ENCODE measurements at places on chromosomes 16 and 17.

DNA sequence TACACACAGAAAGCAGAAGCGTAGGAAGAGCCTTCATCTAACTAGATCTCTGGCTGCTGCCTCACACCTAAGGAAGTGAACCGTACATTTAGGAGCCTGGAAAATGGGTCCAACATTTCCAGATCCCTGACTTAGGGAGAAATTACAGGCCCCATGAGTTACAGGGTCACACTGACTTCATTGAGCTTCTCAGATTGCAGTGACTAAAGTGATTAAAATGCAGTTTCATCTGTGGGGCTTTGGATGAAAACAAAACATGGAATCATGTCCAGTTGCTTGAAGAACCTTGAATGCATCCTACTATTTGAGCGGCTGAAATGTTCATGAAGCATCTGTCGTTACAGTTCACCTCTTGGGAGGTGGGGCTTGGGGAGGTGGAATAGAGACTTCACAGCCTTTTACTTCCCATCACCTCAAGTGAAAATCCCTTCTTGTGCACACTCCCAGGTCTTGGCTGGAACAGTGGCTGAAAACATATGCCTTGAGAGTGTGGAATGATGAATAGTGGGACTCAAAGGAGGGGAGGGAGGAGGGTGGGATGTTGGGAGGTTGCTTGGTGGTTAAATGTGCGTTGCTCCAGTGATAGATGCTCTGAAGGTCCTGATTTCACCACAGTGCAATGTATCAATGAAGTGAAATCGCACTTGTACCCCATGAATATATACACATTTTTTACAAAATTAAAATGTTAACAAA is 19.7 kb downstream of the TEKT3 start:
- DNase-seq = no peak

- peak; percentile 15 for DNase-seq
Measured at GRCh38 chr17:64343833-64344637, 46.6 kb downstream of the PECAM1 start.

DNA sequence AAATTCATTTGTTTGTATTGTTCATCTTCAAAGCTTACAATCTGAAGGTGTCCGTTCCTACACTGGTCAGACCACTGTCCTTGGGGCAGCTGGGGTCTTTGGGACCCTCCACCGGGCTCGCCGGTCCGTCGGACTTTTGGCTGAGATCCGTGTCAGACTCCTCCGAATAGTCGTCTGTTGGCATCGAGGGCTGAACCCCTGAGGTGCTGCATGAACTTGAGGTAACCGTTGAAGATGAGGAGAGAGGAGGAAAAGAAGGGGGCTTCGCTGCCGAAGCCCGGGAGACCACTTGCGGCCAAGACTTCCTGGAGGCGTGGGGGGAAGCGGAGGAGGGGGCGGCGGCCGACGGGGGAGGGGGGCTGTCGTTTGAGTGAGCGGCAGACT is 260.8 kb downstream of the ZFHX3 start:
- DNase-seq = no peak

GRCh38 chr17:360092-360750 is 7.6 kb upstream of the RPH3AL start:
- no peak for DNase-seq

GRCh38 chr16:50887500-50888298 is 145.8 kb downstream of the CYLD start:
- no peak for DNase-seq

DNA sequence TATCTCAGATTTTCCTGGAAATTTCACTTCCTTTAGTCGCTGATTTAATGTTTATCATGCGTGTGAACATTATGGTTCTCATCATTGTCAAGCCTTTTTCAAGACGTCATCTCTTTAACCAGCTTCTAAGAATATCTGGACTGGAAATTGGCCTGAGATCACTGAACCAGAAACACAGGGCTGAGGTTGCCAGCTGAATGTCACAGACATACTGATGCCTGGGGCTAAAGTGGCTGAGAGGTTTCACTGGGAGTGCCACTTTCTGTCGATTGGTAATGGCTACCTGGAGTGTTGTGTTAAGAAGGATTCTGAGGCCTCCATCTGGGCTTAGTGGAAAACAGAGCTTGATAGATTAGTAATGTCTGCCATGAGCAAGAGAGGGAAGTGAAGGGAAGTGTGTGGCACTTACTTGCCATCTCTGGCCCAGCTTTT is 54.2 kb downstream of the CRISPLD2 start:
- DNase-seq = no peak

DNA sequence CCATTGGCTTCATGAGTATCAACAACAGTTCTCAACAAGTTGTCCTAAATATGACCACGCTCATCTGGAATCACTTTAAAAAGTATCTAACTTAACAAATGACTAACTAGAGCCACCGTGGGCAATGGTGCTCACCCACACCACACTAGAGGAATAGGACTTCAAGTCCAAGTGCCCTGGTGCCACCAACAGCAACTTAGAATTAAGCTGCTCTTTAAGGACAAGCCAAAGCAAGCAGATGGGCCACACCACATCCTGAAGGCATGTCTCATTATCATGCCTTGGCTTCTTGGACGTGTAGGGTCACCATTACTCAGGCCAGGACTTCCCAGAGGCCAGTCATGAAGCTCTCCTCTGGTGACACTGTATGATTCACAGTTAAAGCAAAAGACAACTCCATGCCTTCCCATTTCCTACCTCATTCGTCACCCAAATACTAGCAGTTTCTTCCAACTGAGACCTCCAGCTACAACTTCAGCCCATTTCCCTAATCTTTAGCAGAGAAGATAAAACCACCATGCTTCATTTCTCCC is 9.4 kb upstream of the SLC6A4 start:
- DNase-seq = no peak

DNA sequence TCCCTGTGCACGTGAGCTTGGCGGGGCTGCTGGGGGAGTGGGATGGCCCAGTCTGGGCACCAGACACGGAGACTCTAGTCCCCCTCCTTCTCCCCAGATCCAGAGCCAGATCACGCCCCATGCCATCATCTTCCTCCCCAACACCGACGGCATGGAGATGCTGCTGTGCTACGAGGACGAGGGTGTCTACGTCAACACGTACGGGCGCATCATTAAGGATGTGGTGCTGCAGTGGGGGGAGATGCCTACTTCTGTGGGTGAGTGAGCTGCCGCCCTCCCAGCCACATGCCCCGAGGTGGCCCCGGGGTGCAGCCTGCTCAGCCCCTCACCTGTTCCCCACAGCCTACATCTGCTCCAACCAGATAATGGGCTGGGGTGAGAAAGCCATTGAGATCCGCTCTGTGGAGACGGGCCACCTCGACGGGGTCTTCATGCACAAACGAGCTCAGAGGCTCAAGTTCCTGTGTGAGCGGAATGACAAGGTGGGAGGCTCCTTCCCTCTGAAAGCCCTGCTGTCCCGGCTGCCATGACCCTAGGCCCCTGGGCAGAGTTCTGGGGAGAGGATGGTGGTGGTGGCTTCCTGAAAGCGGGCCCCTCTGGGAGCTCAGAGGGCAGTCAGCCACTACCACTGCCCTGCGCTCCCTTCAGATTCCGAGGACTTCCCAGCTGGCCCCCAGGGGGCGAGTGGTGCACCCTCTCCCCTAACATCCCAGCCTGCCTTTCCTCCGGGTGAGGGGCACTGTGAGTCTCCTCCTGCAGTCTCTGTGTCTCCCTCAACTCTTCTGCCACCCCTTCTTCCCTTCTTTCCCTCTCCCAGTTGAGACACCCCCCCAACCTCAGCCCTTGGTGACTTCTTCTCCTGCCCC is 2.8 kb upstream of the C17orf107 start:
- DNase-seq = no peak

GRCh38 chr16:73126525-73126853 is 78.6 kb upstream of the ZFHX3 start:
- DNase-seq = no peak

DNA sequence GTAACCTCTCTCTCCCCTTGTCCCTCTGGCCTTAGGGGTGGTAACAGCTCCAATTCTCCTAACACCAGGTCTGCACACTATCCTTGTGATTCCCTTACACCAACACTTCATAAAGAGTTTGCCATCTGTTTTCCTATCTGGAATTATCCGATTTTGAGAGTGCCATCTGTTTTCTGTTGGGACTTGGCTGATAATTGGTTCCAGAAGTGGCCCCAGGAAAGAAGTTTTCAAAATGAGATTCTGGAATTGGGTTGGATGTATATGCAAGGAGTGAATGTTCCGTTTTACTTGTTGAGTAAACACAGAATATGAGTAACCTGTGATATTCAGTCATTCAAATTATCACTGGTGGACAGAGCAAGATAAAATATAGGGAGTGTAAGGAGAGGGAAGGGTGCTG is 134.1 kb upstream of the HS3ST3A1 start:
- no peak for DNase-seq

GRCh38 chr16:3133844-3134243 is 985 bp upstream of the ZNF213 start:
- no peak for DNase-seq

GRCh38 chr17:68346448-68346847 is 55.2 kb downstream of the ARSG start:
- no peak for DNase-seq

DNA sequence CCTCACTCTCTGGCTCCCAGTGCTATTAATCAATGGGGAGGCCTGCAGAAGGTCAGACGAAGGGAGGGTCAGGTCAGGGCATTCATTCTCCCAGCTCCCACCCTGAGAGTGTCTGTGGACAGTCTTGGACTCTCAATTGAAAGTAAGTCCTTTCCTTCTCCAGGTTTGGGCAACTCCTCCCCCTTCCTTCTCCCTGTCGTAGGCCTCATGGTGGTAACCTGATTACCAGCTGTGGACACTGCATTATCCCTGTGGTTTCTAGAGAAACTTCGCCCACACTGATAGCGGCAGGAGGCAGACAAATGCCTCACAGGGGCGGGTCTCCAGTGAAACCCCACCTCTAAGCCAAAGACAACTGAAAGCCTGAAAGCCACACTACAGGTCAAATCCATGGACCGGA is 57.7 kb upstream of the SLC25A19 start:
- DNase-seq = no peak

- DNase-seq = no peak
Measured at GRCh38 chr17:66260275-66260674, 31.1 kb upstream of the APOH start.

DNA sequence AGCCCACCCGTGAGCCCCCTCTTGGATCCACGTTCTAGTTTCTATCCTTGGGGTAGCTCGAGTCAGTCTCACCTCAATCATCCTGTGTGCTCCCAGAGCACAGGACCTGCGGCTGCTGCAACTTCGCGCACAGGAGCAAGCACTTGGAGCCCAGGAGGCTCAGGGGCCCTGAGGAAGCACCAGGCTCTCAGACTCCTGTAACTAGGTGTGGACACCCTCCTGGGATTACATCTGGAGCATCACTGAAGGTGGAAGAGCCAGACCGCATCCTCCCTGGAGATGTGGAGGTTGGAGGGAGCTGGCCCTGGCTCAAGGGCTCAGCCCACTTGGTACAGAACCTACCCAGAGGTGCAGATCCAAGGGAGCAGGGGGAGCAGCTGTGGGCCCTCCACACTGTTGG is 2.7 kb downstream of the HBQ1 start:
- no peak for DNase-seq

- DNase-seq = no peak
Measured at GRCh38 chr17:75773808-75774470, 8.9 kb upstream of the GALK1 start.

GRCh38 chr16:10964039-10964890 is 19.9 kb downstream of the CLEC16A start:
- DNase-seq = peak; percentile 38

DNA sequence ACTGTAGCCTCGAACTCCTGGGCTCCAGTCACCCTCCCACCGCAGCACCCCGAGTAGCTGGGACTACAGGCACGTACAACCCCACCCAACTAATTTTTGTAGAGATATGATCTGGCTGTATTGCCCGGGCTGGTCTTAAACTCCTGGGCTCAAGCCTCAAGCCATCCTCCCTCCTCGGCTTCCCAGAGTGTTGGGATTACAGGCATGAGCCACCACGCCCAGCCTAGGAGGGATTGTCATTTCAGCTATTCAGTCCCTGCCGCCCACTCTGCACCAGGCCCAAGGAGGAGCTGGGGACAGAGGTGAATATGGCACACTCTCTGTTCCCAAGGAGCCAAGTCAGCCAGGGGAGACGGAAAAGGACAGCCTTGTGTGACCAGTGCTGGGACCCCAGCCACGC is 256.2 kb downstream of the PARN start:
- no peak for DNase-seq

DNA sequence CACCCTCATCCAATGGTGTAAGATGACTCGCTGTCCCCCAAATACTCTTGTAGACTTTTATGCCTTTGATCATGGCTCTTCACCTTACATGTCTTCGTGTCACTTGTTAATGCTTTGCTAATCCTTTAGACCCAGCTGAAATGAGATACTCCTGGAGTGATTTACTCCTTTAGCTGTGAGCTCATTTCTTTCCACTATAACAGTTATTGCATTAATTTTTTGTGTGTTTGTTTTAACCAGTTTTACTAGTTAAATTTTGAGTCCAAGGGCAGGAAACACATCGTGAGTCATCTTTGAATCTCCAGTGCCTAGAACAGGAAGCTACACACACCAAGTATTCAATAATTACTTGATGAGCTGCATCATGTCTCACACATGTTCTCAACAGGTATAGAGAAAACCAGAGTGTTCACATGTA is 6.5 kb upstream of the CTCF start:
- no peak for DNase-seq

GRCh38 chr17:2580151-2580550 is 13.3 kb upstream of the PAFAH1B1 start:
- DNase-seq = no peak

DNA sequence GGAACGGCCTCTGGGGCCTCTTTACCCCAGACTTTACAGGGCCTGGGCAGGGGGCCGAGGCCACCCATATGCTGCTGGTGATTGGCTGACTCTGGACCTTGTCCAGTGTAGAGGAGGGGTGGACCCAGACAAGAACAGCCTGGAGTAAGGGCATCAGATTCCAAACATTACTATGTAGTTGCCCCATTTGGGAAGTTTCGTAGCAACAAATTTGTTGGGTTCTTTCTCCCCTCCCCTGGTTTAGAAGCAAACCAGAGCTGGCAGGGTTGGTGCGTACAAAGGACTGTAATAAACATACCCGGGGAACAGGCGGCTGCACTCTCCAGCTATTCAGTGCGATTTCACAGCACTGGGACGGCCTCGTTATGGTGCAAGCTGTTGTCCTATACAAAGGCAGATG is 145.5 kb downstream of the NTN1 start:
- no peak for DNase-seq

DNA sequence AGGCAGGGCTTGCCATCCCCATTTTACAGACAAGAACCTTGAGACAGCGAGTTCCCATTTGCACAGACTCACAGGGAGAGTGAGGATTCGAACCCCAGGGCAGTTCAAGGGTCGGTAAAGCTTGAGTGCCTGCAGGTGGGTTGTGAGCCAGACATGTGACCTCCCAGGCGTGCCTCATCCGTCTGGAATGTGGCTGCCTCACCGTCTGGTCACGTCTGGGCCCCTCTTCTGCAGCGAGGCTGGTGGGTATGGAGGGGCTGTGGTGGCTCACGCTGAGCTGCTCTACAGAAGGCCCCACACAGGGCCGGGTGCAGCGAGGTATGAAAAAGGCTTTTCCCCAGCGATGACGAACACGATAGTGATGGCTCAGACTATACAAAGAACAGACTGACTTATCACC is 35.8 kb upstream of the LHX1 start:
- no peak for DNase-seq

- no peak for DNase-seq
Measured at GRCh38 chr16:1543085-1543896, 9.8 kb downstream of the TMEM204 start.

GRCh38 chr17:66661411-66662256 is 173.3 kb upstream of the CACNG5 start:
- DNase-seq = no peak
